Activated CD8-positive, alpha-beta T cell treated with anti-CD3 and anti-CD28 coated beads, Interleukin-2, amount 10 ng/mL, durations not matched to agents 7 days and 5 days (primary cell): ENCODE measurements at places on chromosomes 12 and 14. TPM values are rescaled to one million over a fixed set of nuclear protein-coding genes. Genes with fewer than 3 reads are reported as not detected.

- no peak overlapping the region for H3K4me3 ChIP-seq
- peaks cover 22% of the 10 kb centered on the region for H3K4me1 ChIP-seq
- H3K27ac ChIP-seq: no peak overlapping the region
- peaks cover 10% of the 10 kb centered on the region for H3K36me3 ChIP-seq
These were observed 2.9 kb upstream of the KLHL42 start for GRCh38 chr12:27777141-27777540.

Gene TSPAN19
- total RNA-seq: not detected

Gene GARIN6
- not detected for total RNA-seq

GRCh38 chr12:23006413-23006812, 381.4 kb downstream of the ETNK1 start:
- H3K36me3 ChIP-seq: no peaks in the 10 kb centered on the region
- DNase-seq: no peak
- no peaks in the 10 kb centered on the region for H3K27me3 ChIP-seq
- no peaks in the 10 kb centered on the region for H3K4me1 ChIP-seq

DNA sequence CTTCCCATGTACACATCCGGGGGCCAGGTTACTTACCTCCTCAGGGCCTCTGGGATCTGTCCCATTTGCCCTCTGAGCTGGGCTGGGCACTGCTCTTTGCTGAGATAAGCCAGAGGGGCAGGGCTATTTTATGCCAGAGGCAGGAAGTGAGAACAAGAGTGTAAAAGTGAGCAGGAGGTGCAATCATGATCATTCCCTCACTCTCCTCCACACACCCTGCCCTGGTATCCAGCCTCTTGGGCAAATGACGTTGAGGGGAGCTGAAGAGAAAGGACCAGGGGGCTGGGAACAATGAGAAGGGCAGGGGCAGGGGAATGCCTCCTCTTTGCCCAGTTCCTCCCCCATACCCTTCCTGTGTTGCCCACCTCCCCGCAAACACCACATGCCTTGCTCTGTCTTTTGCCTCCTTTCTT, 4.2 kb downstream of the LPAR5 start:
- H3K36me3 ChIP-seq: peaks cover 4% of the 10 kb centered on the region
- peak overlapping the region; percentile 76 for H3K4me3 ChIP-seq
- H3K4me1 ChIP-seq: peaks cover 72% of the 10 kb centered on the region
- no peaks in the 10 kb centered on the region for H3K27me3 ChIP-seq

GRCh38 chr14:50333014-50333509, 20.9 kb downstream of the DMAC2L start:
- peaks cover 12% of the 10 kb centered on the region for H3K4me1 ChIP-seq
- peaks cover 26% of the 10 kb centered on the region for H3K36me3 ChIP-seq
- H3K27me3 ChIP-seq: no peaks in the 10 kb centered on the region
- no peak overlapping the region for H3K27ac ChIP-seq
- no peak overlapping the region for H3K4me3 ChIP-seq

DNA sequence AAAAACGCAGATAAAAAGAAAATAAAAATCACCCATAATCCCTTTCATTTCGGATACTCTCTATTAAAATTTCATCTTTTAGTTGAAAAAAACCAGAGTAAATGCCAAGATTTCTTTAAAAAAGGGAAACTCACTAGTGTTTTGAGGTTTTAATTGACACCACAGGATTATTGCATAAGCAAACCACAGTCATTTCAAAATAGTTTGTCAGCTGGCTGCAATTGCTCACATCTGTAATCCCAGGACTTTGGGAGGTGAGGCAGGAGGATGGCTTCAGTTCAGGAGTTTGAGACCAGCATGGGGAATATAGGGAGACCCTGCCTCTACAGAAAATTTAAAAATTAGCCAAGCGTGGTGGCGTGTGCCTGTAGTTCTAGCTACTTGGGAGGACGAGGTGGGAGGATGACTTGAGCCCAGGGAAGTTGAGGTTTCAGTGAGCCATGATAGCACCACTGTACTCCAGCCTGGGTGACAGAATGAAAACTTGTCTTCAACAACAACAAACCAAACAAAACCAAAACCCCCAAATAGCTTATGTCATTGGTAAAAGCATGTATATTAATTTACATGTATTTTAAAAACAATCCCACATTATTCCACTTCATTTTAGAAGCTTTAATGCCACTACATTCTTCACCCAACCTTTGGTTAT, 48.8 kb downstream of the SYNE2 start:
- H3K27me3 ChIP-seq: no peaks in the 10 kb centered on the region
- peaks cover 58% of the 10 kb centered on the region for H3K36me3 ChIP-seq
- H3K27ac ChIP-seq: peak overlapping the region; percentile 62
- peaks cover 50% of the 10 kb centered on the region for H3K4me1 ChIP-seq

DNA sequence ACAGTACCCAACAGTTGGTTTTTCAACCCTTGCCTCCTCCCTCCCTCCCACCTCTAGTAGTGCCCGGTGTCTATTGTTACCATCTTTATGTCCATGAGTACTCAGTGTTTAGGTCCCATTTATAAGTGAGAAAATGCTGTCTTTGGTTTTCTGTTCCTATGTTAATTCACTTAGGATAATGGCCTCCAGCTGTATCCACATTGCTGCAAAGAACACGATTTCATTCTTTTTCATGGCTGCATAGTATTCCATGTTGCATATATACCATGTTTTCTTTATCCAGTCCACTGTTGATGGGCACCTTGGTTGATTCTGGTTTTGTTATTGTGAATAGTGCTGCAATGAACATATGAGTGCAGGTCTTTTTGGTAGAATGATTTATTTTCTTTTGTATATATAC, 631.3 kb downstream of the MED13L start:
- no peaks in the 10 kb centered on the region for H3K27me3 ChIP-seq
- no peak for DNase-seq
- no peak overlapping the region for H3K27ac ChIP-seq
- no peaks in the 10 kb centered on the region for H3K36me3 ChIP-seq
- H3K4me3 ChIP-seq: no peak overlapping the region
- no peaks in the 10 kb centered on the region for H3K4me1 ChIP-seq

DNA sequence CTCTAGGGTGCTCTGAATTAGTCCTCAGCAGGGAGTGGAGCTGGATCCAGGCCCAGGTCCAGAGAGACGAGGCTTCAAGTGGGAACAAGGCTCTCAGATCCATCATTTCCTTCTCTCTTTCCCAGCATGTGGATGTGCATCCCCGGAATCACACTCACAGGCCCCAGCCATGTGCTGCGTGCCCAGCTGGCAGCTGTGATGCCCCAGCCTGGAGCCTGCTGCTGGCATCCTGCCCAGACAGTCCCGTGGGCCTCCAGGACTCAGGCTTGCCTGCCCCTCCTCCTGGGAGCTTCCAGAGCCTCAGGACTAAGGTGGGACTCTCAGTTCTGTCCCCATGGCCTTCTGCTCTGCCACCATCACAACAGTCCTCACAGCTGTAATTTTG, 6.2 kb upstream of the KRT84 start:
- no peaks in the 10 kb centered on the region for H3K4me1 ChIP-seq
- no peak for DNase-seq
- H3K36me3 ChIP-seq: no peaks in the 10 kb centered on the region

Gene CCDC175
- total RNA-seq: not detected

Gene KRT78
- total RNA-seq: not detected

GRCh38 chr12:100953677-100954076, 159.1 kb downstream of the ANO4 start:
- H3K27ac ChIP-seq: no peak overlapping the region
- no peak overlapping the region for H3K4me3 ChIP-seq
- H3K4me1 ChIP-seq: no peaks in the 10 kb centered on the region

DNA sequence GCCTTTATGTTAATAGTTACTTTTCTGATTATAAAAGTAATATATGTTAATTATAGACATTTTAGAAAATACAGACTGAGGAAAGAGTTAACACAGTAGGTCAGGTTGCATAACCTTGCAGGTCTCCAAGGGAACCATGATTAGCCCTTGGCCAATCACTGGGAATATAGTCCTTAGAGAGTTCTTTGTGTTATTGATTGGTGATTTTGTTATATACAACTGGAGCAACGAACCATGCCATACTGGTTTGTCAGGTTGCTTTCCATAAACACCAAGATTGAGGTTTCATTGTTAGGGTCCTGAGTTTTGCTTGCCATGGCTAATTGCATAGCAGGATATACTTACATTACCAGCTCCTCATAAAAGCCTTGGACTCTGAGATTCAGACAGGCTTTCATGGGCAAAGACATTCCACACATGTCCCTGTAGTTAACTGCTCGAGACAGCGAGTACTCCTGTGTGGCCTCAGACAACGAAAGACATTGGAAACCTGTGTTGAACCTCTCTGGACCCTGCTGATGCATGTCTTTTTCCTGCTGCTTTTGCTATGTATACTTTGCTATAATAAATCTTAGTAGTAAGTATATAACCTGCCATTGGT, 33.7 kb downstream of the MAPK1IP1L start:
- H3K27ac ChIP-seq: no peak overlapping the region
- peaks cover 3% of the 10 kb centered on the region for H3K4me1 ChIP-seq
- H3K36me3 ChIP-seq: no peaks in the 10 kb centered on the region
- H3K4me3 ChIP-seq: no peak overlapping the region
- H3K27me3 ChIP-seq: peaks cover 13% of the 10 kb centered on the region
- no peak for DNase-seq

GRCh38 chr12:43501703-43502102, 50.3 kb downstream of the ADAMTS20 start:
- DNase-seq: no peak
- no peak overlapping the region for H3K4me3 ChIP-seq
- H3K27ac ChIP-seq: no peak overlapping the region
- H3K4me1 ChIP-seq: no peaks in the 10 kb centered on the region
- no peaks in the 10 kb centered on the region for H3K27me3 ChIP-seq

DNA sequence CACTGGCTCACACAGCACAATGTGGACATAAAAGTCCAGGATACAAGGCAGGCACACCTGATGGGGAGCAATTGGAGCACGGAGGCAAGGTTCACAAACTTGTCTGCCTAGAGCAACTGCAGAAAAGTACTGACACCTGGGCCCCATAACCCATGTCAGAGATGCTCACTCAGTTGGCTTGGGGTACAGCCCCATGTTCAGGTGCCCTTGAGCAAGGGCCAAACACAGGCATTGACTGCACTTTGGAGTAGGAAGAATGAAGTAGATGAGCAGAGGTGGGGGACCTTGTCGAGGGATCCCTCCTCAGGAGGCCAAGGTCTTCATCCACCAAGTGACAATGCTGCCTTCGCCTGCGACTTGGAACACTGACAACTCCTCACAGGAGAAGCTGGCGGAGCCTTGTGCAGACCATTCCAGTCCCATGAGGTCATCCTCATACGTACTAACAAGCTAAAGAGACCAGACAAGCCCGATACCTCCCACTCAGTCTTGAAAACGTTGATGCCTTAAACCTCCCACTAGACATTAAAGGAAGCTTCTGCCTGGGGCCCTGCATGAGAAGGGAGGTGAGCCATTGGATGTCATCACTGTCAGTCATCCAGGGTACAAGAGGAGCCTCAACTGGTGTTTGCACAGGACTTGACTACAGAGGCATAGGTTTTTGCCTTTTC, 42.5 kb upstream of the C14orf180 start:
- no peak overlapping the region for H3K4me3 ChIP-seq
- peaks cover 2% of the 10 kb centered on the region for H3K27me3 ChIP-seq
- no peaks in the 10 kb centered on the region for H3K36me3 ChIP-seq
- peaks cover 2% of the 10 kb centered on the region for H3K4me1 ChIP-seq

DNA sequence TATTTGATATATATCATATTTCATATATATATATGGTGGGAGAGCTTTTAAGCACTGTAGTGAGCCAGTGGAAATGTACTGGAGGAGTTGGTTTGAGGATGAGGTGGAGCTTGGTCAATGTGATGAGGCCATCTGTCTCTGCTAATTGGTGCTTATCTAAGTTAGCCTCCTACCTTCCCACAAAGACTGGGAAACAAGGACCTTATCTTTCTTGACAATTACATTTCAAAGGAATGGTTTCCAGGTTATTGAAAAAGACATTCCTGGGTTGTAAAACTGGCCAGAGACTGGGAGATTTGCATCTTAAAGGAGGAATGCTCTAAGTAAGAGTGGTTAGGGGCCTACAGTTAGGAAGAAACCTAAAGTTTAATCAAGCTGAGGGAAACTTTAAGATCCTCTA, 212.8 kb upstream of the SYT1 start:
- H3K4me1 ChIP-seq: no peaks in the 10 kb centered on the region
- DNase-seq: no peak
- H3K27me3 ChIP-seq: no peaks in the 10 kb centered on the region
- no peak overlapping the region for H3K27ac ChIP-seq

GRCh38 chr12:10705655-10706054, 17.5 kb downstream of the YBX3 start:
- H3K4me1 ChIP-seq: peaks cover 16% of the 10 kb centered on the region
- no peak for DNase-seq
